ENCODE measurements at places on chromosomes 2 and 18.

DNA sequence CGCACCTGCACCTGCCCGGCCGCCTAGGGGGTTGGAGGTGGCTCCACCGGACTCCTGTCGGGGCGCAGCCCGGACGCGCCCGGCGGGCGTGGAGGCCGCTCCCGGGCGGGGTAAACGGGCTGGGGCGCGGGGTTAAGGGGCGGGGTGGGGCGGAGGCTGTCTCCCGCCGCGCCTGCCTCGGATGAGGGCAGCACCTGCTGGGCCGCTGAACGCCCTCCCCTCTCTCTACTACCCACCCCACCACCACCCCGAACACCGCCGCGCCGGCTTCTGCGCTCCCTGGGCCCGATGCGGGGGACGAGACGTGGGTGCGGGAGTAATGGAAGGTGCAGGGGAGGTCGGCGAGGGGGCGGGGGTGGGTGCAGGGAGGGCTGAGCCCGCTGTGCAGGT is 224.8 kb upstream of the ID2 start:
- DNase-seq, result no peak

- peak; percentile 95 for DNase-seq
Measured at GRCh38 chr2:62266433-62267038, 70.6 kb downstream of the B3GNT2 start.

DNA sequence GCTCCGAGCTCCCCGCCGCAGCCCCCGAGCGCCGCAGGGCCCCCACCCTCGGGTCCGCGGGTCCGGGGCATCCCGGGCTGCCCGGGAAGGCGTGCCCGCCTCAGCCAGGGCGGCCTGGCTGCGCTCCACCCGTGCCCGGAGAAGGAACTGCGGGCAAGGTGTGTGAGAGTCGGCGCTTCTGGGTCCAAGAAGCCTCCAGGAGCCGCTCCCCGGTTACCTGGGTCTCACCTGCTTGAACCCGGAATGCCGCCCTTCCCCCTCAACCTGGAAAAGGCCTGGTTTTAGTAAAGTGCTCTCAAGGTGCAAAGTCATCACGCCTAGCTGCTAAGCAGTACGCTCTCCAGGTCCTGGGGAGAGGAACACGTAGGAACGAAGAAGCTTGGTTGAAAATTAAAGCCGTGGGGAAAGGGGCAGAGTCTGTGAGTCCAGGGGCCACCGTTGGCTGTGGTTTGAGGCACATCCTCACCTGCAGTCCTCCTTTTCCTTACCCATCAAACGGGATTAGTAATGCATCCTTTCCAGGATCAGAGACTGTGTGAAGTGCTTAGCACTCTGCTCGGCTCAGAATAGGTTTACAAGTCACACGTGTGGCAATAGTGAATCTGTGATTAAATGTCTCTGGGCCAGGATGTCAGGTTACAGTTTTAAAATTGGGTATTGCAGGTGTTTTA is 1.2 kb downstream of the ASAP2 start:
- DNase-seq, result no peak

DNA sequence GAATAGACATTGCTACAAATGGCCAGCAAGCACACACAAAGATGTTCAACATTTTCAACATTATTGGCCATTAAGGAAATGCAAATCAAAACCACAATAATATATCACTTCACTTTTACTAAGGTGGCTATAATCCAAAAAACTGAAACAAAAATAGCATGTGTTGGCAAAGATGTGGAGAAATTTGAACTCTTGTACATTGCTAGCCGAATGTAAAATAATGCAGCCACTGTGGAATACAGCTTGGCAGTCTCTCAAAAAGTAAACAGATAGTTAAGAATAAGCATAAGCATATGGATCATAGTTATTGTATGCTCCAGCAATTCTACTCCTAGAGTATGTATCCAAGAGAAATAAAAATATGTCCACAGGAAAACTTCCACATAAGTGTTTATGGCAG is 192.5 kb downstream of the EN1 start:
- peak; percentile 27 for DNase-seq

GRCh38 chr2:48032765-48033164 is 126.5 kb upstream of the FBXO11 start:
- no peak for DNase-seq

DNA sequence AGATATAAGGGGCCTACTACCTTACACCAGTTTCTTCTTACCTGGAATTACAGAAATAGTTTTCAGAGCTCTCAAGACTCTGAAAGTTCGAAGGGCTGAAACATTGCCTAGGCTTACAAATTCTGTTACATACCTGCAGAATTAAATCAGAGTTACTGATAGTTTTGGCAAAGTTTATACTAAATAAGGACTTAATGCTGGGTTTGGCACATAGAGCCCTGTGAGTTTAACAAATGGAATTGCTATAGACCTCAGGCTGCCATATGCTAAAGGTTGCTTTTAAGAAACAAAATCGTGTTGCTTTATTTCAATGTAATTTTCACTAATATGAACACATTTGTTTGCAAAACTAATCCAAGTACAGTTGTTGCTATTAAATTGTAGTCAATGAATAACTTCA is 40.1 kb downstream of the SCN3A start:
- DNase-seq, result peak; percentile 35

- no peak for DNase-seq
Measured at GRCh38 chr2:1766851-1767811, 22.8 kb upstream of the PXDN start.

- DNase-seq, result peak; percentile 32
Measured at GRCh38 chr2:127853671-127854070, 4.3 kb downstream of the POLR2D start.

DNA sequence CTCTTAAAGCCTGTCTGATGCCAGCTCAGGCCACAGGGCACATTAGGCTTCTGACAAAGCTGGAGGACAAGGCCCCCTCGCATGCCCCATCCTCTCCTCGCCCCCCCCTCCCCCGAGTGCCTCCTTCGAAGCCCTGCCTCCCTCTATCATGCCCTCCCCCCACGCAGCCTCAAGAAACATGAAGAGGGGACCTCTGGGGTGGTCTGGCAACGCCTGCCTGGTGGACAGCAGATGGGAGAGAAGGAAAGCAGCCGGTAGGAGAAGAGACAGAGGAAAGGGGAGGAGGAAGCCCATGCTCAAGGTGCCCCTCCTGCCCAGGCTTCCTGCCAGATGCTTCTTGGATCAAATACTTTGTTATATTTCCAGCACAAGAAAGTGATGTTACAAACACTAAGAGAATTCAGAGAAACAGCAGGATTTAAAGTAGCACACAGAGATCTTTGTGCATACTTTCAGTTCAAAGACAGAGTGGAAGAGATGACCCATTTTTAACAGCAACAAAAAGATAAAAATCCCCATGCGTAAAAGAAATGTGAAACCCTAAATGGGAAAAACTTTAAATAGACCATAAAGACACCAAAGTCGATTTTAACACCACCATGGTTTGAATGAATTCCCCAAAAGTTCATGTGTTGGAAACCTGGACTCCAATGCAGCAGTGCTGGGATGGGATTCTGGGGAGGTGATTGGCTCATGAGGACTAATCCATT is 19.0 kb downstream of the BOK start:
- DNase-seq, result peak; percentile 60

DNA sequence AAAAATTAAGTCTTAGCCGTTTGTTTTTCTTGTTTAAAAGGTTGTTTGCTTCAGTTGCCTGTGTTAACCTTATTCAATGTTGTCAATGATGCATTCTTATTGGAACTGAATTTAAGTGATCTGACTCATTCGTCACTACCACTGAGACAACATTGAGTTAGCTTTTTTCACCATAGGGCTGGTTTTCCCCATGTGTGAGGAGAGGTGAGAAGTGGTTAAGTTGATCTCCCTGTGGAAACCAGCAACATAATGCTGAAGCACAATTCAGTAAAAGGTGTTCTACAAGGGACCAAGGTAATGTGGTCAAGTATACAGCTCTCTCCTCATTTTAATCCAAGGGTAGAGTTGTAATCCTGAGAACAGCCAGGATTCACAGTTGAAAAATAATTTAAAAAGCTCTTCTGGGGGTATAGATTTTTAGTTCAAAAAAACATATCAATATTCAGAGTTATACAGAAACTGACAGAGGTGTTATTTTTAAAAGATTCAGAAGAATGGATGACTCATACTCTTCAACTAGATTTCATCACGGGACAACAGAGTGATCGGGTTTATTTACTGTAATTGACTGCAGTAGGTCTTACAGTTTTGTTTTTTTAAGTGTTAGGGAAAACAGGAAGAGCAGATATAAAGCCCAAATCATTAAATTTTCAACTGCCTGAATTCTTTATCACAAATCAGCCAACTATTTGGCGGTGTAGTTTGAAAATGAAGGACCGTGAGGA is 12.6 kb downstream of the NOP58 start:
- DNase-seq, result peak; percentile 71

DNA sequence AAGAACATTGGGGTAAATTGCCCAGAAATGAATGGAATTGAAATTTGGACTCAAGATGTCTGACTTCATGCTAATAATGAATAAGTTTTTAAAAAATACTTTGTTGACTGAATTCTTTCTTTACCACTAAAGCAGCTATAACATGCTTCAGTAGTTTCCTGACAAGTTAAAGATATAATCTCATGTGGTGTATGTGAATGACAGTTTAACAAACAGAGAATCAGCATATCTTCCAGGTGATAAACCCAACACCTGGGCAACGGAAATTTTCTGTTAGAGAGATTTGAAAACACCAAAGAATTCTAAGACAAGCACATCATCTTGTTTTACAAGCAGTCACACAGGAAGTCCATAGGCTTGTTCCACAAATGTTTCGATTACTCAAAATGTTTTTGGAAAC is 372.6 kb upstream of the VRK2 start:
- no peak for DNase-seq

DNA sequence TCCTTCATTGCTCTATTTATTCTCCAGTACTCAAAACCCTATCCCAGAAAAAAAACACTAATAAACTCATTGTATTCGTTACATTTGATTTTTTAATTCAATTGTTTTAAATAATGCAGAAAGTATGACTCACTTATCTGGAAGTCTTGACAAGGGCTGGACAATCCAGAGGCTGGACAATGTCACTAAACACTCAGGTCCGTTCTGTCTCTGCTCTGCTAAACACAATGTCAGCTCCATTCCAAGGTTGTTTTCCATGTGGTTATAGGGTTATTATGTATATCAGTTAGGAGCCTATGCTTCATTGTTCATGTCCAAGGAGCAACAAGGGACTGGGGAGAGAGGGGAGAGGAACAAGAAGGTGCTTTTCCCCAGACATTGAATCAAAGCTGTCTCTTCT is 125.5 kb downstream of the IRS1 start:
- no peak for DNase-seq

- DNase-seq, result no peak
Measured at GRCh38 chr2:239826786-239827522, 198.2 kb downstream of the NDUFA10 start.

GRCh38 chr2:132670496-132671150 is 618 bp upstream of the LYPD1 start:
- peak; percentile 48 for DNase-seq

- DNase-seq, result no peak
Measured at GRCh38 chr2:101766337-101766736, 68.8 kb downstream of the MAP4K4 start.

- DNase-seq, result peak; percentile 57
Measured at GRCh38 chr2:161237392-161238264, 70.6 kb upstream of the PSMD14 start.

GRCh38 chr2:183375821-183376220 is 251.6 kb downstream of the NUP35 start:
- DNase-seq, result no peak

DNA sequence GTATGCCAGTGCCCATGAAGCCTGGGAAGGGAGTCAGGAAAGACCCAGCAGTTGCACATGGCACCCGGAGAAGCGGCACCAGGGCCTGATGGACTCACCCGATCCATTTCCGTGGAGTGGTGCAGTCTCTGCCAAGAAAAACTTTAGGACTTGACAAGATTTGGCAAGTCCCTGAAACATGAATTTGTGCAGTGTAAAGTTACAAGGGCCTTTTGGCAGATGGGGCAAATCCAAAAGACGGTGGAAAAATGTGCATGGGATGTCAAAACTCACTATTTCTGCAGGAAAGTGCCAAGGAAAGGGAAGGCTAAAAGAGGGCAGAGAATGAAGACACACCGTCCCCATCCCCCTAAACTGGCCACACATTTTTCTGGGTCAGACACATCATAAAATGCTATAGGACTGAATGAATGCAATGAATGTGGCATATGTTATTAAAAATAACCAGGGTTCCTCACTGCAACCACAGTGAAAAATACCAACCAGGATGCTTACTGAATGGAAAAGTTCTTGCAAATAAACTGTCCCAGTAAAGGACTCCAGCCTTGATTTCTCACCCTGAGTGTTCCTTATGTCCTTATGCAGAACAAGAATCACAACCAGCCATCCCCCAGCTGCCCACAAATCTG is 173.5 kb upstream of the SIX2 start:
- peak; percentile 69 for DNase-seq
